NCI-H2081 treated with DMSO at 0.1 percent for 48 hours (cell line): ENCODE measurements at places on chromosomes 7 and 10.

GRCh38 chr7:93160410-93160809 is 12.2 kb upstream of the SAMD9L start:
- DNase-seq = no peak

DNA sequence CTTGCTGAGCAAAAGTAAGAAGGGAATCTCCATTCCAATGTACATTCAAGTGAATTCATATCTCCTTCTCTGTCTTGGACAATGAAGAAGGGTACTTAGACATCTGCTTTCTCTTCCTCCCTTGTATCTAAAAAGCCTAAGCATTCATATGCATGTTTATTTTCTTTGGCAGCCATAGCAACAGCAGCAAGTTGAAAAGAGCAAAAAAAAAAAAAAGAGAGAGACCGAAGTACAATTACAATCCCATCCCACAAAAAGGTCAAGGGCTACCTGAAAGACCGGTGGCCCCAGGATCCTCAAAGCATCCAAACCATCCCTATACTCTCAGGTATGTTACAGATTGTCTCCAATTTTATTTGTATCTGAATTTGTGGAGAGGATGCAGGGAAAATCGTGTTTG is 4.1 kb downstream of the OR2F1 start:
- no peak for DNase-seq

DNA sequence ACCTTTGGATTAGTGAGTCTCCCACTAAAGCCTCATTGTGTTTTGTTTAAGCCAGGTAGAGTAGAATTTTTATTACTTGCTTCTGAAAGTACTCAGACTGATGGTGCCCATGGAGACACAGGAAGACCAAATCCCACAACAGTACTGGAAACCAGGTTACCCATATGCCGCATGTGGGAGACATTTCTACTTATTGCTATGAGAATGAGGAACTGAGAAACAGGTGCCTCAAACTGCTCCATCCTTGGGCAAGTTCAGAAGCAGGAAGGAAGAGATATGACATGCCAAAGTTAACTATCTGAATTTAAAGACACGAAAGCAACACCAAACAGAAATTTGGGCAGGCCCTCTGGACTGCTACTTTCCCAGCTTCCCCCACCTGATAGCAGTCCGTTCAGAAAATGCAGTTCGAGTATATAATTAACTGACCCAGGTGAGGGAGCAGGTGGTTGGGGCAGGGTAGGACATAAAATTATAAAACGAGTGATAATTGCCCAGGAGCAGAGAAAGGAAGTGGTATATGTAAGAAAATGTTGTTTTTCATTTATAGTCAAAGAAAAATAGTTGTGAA is 382.3 kb upstream of the MTPN start:
- no peak for DNase-seq

DNA sequence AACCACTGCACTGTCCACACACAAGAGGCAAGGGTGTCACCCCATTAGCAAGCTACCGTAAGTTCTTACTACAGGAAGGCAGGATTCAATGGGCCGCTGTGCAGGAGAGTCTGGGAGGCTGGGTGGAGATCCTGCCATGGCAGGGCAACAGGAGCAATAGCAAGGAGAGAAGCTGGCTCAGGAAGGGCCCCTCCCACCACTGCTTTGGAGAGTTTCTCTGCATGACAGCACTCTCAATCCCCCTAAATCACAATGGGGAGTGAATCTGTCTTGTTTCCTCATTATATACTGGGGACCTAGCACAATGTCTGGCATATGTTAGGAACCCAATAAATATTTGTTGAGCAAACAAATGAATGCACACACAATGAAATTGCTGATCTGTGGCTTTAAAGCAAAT is 83.2 kb upstream of the SFMBT2 start:
- no peak for DNase-seq

GRCh38 chr7:129958643-129959470 is 6.1 kb upstream of the UBE2H start:
- DNase-seq = no peak
